ENCODE measurements at places on chromosomes 11 and 22.

- DNase-seq = no peak
These were observed 1.6 kb downstream of the MCAM start for GRCh38 chr11:119315131-119316015.

DNA sequence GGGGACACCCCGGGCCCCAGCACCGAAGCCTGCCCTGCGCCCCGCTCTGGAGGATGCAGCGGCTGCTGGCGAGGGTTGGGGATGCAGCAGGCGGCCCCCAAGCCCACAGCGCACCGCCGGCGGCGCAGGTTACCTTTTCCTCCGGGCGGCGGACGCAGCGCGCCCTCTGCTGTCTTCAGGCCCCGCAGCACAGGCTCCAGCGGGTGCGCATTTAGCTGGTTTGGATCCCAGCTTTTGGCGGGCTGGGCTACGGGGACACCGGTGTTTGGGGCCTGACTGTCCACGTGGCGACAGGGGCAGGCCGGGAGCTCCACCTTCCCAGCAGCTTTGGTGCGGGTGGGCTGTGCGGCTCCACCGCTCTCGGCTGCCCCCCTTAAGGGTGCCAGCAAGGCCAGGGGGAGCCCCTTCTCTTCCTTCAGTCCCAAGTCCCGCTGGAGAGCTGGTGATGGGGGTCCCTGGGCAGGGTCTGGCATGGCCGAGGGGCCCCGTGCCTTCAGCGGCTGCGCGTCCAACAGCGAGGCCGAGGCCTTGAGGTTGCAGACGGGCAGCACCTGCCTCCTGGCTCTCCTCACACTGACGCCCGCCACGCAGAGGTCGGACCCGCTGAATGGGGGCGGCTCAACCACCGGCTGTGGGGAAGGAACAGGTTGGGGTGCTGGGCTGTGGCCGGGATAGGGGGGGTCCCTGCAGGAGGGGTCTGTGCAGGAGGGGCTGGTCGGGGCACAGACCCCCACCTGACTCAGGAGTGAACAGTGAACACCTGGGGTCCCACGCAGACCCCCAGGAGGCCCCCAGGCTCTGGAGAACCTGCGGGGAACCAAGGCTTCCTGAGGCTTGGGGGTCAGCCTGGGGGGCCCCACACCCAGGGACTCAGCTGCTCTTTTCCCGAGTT lies 18.0 kb upstream of the IL17REL start:
- peak; percentile 74 for DNase-seq

- DNase-seq = no peak
These were observed at the start of gene MGAT3 for GRCh38 chr22:39456522-39457197. Gene MGAT3, plus strand, starts transcription at chr22:39457012. Its CDS starts 30,336 bp downstream, at chr22:39487348.

DNA sequence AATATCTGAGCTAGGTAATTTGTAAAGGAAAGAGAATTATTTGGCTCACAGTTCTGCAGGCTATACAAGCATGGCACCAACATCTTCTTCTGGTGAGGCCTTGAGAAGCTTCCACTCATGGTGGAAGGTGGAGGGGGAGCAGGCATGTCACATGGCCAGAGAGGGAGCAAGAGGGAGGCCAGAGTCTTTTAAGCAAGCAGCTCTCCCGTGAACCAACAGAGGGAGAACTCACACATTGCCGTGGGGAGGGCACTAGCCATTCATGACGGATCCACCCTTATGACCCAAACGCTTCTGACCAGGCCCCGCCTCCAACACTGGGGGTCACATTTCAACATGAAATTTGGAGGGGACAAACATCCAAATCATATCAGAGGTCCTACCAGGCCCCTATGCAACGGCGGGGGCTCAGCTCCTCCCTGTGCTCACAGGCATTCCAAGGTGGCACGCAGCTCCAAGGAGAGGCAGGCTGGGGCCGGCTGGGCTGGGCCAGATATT lies 4.6 kb downstream of the C11orf96 start:
- DNase-seq = peak; percentile 38

DNA sequence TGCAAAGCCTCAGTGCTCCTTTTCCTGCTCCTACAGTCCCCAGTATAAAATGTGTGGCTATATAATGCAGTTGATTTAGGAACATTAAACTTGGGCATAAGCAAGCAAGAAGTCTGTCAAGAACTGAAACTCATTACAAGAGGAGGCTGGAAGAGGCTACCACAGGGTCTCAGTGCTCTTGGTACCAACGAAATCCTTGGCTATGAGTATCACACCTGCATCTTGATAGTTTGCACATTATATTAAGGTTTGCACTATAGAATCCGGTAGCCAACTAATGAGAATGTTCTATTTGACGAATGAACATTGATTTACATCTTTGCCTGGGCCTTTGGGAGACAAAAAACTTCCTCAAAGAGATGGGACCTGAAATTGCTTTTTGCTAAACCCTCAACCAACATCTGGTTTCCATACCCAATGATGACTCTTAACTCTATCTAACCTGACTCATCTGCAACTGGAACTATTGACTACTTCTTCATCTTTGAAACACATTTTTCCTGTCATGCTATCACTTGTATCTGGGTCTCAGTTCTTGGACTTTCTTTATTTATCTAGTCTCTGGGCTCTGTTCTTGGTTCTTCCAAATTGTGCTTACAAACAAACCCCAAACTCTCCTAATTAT lies 207.2 kb upstream of the CTSC start:
- no peak for DNase-seq

DNA sequence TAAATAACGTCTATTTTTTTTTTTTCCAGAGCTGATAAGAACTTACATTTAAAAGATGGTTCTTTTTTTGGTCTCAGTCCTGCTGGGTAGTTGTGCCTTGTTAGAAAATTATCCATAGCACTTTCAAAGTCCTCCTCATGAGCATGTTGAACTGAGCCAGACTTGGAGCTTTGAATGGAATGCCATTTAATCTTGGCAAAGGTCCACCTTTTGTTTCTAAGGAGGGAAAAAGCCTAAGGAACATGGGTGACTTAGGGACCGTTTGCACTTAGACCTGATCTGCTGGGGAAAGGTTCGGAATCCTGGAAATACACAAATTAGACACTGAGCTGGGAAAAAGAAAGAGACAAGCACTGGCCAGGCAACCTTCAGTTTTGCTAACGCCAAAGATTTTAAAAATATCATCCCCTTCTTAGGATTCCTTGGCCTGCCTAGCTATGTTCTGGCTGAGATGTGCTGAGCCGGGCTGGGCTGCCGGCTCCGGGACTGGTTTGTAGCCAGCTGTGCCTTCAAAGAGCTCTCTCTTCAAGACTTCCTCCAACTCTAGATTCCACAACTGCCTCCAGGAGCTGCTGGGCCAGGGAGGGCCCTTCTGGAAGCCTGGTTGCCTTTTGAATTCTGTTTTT lies 67.4 kb downstream of the ENDOD1 start:
- no peak for DNase-seq

- DNase-seq = no peak
These were observed 8.0 kb downstream of the IFITM10 start for GRCh38 chr11:1742371-1742770.

- DNase-seq = no peak
These were observed 25.3 kb downstream of the ALG9 start for GRCh38 chr11:111846063-111846462.

DNA sequence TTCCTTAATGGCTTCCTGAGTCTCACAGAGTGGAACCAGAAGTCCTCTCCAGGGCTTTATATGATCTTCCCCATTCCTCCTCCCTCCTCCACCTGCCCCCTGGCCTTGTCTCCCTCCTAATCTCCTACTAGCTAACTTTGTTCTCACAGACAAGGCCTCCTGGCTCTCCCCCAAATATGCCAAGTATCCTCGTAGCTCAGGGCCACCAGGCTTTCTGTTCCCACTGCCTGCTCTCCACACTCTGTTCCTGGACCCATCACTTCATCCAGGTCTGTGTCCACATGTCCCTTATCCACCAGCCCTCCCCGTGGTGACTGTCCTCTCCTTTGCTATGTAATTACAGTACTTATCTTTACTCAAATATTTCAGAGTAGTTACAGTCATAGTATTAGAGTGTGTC lies 23.2 kb upstream of the LMO1 start:
- DNase-seq = no peak

Data from KBM-7 (cell line).